ENCODE measurements at places on chromosomes 2 and 18.
A peak's percentile ranks its signal among the peaks of the same experiment; 100 is the strongest.

- no peak for DNase-seq
Observed at GRCh38 chr2:17065536-17065935, 399.9 kb upstream of the CYRIA start.

GRCh38 chr2:25336383-25336841, 5.3 kb downstream of the DNMT3A start:
- no peak for DNase-seq

DNA sequence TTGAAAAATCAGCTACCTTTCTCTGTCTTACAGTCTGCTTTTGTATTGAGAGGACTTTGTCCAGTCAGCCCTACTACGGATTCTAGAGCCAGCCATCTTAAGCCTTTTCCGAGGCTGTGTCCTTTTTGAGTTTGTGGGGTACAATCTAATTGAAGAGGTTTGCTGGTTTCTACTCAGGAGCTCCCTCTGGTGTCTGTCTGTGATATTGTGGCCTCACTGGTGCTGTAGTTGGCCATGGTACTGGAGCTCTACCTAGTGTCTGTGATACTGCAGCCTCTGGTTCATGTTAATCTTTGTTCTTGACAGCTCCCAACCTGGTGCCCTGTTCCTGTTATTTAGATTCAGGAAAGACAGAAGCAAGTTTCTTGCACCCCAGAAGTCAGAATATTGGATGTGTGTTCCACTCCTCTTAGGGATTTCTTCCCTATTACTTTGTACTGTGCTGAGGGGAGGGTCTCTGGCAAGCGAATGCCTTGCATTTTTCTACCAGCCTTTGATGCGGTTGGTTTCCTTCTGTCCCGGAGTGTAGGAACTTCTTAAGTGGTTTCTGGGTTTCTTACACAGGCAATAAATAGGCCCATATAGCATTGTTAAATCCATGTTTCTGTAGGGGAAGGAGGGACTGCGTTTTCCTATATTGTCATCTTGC, 78.5 kb downstream of the ACSL3 start:
- no peak for DNase-seq

DNA sequence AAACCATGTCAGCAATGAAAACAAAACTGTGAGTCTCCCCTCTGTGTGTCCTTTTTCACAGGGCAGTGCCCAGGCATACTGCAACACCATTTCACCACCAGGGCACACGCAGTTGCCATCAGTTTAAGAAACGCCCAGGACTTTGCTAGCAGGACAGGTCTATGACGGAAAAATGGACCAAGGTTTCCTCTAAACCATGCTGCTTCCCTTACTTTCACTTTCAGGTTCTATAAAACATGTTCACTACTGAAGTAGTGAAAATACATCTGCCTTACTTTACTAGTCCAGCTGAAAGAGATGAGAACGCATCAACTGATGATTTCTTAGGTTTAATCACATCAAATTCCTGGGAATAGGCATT, 110.5 kb downstream of the TCF4 start:
- DNase-seq, result peak; percentile 5

DNA sequence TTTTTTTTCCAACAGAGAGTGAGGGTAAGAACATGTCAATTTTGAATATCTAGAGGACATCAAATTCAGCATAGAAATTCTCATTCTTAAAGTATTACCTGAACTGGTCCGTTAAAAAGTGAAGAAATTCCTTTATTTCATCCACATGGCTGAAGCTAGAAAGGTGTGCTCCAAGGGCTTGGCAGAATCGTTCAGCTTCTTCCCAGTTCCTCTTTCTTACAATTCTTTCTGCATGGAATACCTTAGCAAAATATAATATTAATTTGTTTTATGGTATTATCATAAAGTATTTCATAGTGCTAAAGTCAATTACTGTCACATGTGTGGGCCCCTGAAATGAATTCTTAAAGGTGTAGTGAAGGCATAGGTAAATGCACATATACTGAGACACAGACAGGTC, 74.3 kb upstream of the CD302 start:
- no peak for DNase-seq

GRCh38 chr2:100104718-100105677, 37.4 kb downstream of the AFF3 start:
- DNase-seq, result no peak

DNA sequence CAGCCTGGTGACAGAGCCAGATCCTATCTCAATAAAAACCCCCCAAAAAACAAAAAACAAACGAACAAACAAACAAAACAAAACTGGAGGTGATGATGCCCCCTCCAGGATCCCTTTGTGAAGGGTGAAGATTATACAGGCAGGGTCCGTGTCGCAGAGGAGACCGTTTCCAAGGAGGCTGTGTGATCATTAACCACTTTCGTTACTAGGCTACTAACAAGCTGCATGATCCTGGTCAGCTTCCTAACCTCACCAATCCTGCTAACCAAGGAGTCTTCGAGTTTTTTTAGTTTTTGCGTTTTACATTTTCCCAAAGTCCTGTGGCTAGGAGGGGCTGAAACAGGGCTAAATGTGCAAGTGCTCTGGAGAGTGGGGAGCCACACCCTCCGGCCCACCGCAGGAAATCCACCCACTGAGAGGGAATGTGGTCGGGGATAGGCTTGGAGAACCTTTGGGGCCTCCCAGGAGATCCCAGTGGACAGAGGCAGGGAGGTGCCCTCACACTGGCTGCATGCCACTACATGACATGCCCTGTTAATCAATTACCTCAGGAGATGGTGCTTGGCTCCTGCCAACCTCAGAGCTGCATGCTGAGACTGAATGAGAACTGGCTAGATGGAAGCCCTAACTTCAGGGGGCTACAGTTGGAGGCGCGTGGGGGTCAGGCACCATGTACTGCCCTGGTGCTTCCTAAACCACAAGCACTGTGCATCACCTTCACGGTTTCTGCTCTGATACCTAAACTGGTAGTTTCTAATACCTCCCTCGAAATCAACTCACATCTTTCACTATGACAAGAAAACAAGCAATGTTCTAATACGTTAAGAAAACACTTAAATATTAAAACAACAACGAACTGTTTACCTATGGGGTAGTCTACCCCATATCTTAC, 67.5 kb upstream of the RGPD5 start:
- DNase-seq, result no peak

GRCh38 chr2:208039376-208040110, 14.2 kb upstream of the PLEKHM3 start:
- no peak for DNase-seq

GRCh38 chr18:23935804-23936203, 78.8 kb upstream of the TTC39C start:
- no peak for DNase-seq

DNA sequence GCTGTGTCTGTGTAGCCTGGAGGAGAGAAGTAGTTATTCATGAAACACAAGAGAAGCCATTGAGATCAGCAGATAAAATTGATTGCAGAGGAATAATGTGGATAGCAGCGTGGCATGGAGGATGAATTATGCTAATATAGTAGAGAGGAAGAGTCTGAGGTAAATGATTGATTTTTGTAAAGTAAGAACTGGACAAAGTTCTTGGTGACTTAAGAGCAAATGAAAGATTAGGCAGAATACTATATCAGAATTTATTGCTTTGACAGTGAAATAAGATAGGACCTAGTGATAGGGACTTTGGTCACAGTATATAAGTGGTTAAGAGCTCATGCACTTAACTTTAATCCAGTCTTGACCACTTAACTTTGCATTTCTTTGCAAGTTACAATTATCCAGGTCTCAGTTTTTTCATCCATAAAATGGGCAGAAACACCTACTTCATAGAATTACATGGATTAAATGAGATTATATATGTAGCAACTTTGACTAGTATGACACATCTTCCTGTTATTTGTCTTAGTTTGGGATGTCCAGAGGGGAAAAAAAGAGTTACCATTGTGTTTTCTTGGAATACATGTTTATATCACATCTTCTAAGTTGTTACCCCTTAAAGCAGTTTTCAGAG, 29.1 kb downstream of the ACVR2A start:
- no peak for DNase-seq

GRCh38 chr2:172556284-172557033, 569 bp downstream of the PDK1 start:
- DNase-seq, result peak; percentile 39

GRCh38 chr18:79662439-79662838, 17.2 kb upstream of the CTDP1 start:
- no peak for DNase-seq

DNA sequence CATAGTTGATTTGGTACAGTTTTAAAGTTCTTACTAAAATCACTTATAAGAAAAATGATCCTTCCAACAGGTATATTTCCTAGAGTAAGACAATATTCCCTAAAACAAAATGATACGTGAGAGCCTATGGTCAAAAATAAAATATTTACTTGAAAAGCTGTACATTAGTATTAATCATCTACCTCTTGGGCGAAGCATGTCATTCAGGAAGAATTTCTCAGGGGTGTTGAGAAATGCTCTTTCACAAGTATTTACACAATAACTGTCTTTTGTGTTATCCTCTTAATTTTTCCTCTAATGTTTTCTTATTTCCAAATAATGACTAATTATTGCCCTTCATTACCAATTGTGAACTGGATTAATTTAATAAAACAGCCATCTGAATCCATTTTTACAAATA, 466.3 kb downstream of the SATB2 start:
- no peak for DNase-seq

DNA sequence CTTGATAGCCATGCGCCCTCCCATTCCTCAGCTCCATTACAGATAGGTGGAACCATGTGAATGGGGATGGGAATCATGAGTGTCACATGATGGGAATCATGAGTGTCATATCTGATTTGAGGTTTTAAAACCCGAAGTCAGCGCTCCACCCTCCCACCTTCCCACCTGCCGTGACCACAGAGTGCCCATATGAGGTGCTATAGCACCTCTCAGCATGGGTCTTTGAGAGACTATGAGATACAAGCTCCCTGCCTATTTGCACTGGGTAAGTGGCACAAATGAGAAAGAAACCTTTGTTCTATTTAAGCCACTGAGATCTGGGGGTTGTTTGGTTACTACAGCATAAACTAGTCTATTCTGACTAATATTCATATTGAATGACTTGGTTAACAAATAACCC, 78.5 kb upstream of the PTPRM start:
- DNase-seq, result no peak

DNA sequence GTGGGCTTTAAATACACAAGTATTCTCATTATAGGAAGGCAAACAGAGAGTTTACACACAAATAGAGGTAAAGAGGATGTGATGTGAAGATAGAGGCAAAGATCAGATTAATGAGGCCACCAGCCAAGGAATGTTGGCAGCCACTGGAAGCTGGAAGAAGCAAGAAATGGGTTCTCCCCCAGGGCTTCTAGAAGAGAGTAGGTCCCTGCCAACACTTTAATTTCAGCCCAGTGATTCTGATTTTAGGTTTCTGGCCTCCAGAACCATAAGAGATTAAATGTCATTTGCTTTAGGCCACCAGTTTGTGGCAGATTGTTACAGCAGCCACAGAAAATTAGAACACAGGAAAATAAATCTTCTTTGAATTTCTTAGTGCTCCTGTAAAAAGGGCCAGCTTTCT, 916.7 kb downstream of the CPS1 start:
- DNase-seq, result no peak

DNA sequence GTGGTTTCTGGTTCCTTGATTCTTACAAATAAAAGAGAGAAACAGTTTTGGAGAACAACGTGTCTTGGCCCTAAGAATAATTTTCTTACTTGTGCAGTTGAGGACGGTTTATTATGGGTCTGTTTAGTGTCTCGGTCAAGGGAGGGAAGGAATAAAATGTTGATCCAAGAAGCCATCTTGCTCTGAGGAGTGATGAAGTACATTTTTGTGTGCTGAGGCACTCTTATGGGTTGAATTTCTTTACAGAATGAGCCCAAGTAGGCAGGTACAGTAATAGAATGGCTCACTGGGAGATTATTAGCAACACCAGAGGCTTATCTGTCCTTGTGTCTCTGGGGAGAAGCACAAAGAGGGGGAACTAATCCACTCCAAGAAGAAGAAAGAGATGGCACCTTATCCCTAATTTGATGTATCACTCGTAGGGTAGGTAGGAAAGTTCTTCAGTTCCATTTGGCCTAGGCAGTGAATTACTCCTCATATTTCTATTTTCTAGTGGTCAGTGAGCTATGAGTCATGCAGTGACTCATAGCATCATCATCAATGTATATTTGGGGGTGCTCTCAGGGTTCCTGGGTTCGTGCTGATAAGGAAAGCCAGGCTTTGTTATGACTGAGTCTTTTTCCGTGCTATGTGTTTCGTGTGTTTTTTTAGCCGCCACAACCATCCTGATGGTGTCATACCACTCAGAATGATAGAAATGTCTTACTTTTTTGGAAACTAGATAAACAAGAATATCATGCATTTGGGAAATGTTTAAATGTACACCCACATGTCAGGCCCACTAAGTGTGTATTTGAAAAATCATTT, 250.1 kb upstream of the CTAGE1 start:
- no peak for DNase-seq

DNA sequence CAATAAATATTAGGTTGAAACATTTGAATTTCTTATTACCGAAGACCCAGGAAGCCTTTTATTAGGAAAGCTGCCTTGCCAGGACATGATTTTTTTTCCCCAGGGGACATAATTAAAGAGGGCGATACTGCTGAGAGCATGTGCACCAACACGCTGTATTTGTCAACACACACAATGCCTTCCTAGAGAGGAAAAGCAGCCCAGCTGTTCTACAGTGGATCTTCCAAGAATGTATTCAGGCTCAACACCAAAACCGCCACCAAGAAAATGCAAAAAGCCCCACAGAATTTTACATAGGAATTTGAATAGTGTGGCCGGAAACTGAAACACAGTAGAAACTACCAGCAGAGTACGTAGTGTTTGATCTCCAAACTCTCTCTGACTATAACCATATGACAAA, 320.4 kb downstream of the DLGAP1 start:
- no peak for DNase-seq

- DNase-seq, result no peak
Observed at GRCh38 chr2:189900726-189901125, 116.5 kb downstream of the PMS1 start.

DNA sequence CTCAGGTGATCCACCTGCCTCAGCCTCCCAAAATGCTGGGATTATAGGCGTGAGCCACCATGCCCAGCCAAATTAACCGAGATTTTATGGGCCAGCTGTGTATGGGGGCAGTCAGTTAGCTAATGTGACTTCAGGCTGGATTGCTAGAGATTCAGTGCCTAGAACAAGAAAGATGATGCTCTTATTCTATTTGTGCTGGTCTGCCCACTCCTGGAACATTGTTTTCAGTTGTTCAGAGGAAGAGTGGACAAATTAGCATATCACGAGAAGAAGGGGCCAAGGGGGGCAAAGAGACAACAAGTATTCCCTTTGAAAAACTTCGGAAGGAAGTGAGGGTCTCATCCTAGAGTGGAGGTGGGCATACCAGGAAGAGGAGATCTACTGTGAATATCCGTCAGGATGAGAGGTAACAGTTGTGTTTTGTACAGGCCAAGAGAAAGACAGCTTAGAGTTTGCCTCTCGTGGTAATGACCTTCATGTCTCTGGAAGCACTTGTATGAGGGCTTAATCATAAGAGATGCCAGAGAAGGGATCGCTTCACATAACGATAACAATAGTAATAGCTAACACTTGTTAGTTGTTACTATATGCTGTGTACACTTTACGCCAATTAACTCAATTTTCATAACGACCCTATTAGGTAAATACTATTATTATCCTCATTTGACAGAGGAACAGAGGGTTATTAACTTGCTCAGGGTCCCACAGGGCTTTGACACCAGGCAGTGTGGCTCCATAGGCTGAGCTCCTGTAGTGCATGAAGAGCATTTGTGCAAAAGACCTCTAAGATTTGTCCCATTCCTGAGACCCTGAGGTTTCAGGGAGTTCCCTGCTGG, 138.3 kb downstream of the DDX1 start:
- no peak for DNase-seq

- DNase-seq, result no peak
Observed at GRCh38 chr18:57915865-57916582, 112.9 kb upstream of the ATP8B1 start.

GRCh38 chr18:67973916-67974315, 457.4 kb upstream of the DSEL start:
- DNase-seq, result no peak
